ENCODE measurements at places on chromosomes 1 and 21.

DNA sequence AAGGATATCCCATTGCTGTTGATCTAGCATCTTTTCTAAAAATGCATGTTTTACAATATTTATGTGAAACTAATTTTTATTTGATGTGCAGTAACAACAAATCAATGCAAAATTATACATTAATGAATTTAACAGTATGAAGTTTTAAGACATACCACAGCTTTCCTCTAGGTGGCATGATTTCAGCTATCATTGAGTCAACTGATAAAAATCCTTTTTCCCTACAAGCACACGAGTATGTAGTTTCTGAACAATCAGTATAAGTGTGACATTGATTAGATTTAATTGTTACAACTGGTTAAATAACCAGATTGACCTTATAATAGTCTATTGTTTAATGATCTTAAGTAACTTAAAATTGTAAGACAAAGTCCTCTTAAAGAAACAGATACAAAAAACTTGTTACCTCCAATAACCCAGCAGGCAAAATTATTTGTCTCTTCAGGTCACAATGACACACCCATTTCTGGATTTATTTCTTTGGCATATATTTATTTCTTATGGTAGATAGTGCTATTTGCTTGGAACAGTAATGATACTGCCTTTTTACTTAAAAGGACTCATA, 5.8 kb upstream of the TGFB2 start:
- DNase-seq = no peak

- no peak for DNase-seq
Measured at GRCh38 chr1:210239349-210240111, 6.9 kb downstream of the SERTAD4 start.

- no peak for DNase-seq
Measured at GRCh38 chr1:238778113-238778512, 608.3 kb upstream of the CHRM3 start.

DNA sequence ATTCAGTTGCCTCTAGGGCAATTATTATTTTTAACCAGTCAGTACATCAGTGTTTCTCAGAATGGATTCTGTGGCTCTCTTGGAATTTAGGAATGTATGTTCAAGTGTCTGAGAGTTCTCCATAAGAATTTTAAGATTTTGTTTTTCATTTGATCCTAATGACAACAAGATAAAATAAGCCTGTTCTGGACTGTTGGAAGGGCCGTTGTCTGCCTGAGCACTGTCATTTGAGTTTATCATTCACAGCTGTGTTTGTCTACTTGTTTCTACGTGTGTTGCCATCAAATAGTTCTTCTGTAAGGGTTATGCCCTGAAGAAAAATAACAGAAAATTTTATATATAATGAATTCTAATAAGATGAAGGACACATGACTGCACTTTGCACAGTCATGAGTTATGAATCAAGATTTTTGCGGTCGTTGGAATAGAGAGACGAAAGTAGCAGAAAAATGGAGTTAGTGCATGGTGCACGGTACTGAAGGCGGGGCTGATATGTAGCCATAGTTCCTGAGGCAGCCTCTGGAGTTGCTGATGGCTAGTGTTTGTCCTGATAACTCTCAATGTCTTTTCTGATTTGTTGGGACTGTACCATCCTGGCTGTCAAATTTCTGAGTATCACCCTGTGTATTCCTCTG, 92.5 kb downstream of the NOS1AP start:
- DNase-seq = no peak

DNA sequence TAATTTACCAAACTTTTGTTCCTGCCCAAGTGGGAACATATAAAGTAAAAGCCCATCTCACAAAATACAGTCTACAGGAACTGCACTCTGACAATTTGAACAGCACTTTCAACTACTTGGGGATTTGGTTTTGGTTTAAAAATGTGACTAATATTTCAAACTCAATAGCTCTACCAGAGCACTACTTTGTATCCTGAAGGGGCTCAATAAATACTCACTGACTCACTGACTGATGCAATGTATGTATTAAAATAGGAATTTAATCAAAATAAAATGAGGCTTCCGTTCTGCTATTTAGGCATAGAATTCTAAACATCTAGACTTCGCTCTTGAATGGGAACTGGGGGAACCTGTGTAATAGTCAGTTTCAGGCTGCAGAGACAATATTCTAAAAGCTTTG, 21.9 kb downstream of the EFCAB14 start:
- no peak for DNase-seq

DNA sequence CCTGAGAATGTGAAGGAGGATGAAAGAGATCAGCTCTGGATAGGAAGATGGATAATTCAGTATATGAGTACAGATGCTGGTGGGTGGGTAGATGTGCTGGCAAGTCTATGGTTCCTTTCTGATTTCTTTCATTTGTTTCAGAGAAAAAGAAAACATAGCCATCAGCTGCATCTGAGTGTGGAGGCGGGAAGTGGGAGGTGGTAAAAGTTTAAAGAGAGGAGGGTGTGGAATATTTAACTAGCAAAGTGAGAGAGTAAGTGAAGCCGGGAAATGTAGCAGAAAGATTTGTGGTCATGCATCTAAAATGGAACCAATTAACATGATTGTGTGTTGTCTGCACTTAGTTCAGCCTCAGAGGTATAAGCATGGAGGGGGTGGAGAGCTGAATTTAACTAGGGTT, 16.4 kb downstream of the RPE65 start:
- no peak for DNase-seq

- no peak for DNase-seq
Measured at GRCh38 chr1:77026135-77026534, 158.9 kb downstream of the ST6GALNAC5 start.

DNA sequence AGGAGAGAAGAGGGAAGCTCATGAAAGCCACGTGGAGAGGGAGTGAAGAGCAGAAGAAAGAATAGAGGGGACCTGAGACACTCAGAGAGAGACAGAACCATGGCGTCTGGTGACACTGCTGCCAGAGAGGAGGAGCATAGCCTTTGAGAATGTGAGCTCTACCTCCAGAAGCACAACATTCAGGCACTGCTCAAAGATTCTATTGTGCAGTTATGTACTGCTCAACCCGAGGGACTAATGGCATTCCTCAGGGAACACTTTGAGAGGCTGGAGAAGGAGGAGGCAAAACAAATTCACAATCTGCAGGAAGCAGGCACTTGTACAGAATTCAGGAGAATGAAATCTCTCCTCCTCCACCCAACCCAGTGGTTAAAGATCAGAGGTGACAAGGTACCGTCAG, 45.1 kb downstream of the BTBD8 start:
- DNase-seq = no peak

DNA sequence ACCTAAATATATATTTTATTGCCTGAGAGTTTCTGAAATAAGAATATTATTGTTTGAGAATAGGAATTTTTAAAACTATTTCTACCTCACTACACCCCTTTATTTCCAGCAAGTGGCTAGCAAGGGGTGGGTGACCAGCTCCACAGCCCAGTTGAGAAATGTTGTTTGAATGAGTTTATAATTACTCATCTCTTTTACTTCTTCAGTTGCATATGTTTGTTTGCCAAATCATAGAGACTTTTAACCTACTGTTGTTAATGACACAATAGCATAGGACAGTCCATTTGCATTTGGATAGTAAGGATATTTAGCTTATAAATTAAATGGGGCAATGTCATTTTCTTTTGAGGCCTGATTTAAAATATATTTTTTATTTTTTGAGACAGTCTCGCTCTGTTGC, 127.8 kb downstream of the NRDC start:
- DNase-seq = no peak

GRCh38 chr1:84268346-84268745, 33.2 kb upstream of the SAMD13 start:
- DNase-seq = no peak

DNA sequence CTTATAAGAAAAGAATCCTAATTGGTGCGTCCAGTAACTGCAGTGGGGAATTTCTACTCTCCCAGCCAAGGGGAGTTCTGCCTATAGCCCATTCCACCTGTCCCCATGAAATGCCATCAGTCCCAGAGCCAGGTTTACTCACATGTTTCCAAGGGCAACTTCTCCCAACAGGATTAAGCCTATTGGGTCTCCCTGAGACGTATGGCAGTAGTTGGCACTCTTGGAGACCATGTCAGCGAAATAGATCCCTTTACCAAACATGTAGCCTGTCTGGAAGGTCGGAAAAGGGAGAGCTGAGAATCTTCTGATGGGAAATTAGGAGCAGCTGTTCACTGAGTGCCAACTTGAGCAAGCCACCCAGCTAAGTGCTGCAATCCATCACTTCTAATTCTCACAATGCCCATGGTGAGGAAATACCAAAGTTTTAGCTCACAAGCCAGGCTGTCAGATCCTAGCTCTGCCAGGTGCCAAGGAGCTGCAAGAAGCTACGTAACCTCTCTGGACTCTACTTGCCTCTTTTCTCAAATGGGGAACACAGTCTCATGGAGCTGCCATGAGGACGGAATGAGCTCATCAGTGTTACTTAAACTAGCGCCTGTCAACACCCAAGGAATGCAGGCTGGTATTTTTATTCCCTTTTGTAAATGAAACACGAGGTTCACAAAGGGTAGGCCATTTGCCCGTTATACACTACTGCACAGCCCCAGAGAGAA, 43.9 kb downstream of the PARP1 start:
- no peak for DNase-seq

- DNase-seq = no peak
Measured at GRCh38 chr1:229217716-229218115, 53.2 kb upstream of the RAB4A start.

DNA sequence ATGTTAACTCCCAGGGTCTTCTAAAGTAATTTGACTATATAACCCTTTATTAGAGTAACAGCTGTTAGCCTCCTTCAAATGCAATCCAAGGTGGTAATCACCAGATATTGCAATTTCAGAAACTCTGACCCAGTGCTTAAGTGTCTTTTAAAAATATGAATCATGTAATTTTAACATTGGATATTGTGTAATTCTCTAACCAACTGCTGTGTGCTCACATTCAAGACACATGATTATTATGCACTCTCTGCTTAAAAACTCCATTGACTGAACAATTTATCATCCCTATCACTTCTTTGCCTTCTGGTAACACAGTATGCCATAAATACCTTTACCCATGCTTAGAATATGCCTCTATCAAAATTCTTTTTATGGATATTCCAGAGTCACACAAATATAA, 537.4 kb upstream of the RGS18 start:
- no peak for DNase-seq

DNA sequence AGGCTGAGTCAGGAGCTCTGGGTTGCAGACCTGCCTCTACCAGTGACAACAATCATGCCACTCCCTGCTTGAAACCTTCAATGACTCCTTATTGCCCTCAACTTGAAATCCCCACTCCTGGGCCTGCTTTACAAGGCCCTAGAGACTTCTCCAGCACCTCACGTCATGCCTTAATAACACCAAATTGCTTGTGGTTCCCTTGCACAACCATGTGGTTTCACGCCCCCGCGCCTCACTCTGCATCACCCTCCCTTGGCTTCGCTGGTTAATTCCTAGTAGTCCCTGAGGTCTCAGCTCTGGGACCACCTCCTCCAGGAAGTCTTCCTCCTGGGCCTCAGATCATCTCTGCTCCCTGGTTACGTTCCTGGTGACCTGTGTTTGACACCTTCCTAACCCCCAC, 33.0 kb downstream of the EPHA2 start:
- DNase-seq = peak; percentile 85

GRCh38 chr1:184486761-184487445, 100.1 kb downstream of the C1orf21 start:
- no peak for DNase-seq

DNA sequence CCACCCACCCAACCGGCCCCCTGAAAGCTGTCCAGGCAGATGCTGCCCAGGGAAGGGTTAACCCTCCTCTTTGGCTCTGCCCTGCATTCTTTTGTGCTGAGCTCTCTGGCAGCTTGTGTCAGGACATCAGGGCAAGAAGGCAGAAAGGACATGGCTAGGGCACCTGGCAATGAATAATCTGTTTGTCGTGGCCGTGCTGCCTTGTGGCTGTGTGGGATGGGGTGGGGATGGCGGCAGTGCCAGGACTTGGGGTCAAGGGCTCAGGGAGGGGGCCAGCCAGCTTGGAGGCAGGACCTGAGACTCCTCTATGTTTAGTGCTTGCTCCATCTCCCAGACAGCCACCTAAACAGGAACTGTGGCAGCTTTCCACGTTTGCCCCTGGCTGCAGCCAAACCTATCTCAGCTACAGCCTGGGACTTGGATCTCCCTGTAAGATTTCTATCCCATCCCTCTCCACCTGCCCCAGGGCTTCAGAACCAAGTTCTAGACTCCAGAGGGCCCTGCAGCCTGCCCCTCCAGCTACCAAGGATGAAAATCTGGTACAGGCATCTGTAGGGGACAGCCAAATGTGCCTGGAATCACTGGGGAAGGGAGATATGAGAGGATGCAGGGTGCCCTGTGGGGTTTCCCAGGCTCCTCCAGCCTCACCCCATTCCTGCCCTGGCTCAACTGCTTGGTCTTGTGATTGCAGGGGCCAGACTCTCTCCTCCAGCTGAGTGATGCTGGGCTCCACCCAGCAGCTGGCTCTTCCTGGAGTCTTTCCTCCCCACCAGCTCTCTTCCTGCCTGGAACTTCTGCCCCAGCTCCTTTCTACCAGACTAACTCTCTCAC, 9.6 kb upstream of the GPR37L1 start:
- no peak for DNase-seq

- peak; percentile 60 for DNase-seq
Measured at GRCh38 chr1:108817016-108817415, 39.9 kb downstream of the AKNAD1 start.

- no peak for DNase-seq
Measured at GRCh38 chr1:38740487-38740886, 119.1 kb downstream of the RRAGC start.

DNA sequence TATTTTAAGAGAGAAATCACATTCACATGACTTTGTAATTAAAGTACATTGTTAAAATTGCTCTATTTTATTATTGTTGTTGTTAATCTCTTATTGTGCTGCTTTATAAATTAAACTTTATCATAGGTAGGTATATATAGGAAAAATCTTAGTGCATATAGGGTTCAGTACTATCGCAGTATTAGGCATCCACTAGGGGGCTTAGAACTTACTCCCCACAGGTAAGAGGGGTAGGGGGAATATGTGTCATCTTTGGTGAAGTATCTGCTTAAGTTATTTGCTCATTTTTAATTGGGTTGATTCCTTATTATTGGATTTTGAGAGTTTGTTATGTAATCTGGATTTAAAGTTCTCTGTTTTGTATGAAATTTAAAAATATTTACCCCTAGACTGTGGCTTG, 385.2 kb downstream of the DUSP10 start:
- no peak for DNase-seq

- DNase-seq = no peak
Measured at GRCh38 chr21:33238565-33239255, 9.0 kb downstream of the IFNAR2 start.

Measured in GM04503 (cell line).